ENCODE measurements at places on chromosomes 13 and 19.
A peak's percentile ranks its signal among the peaks of the same experiment; 100 is the strongest.

DNA sequence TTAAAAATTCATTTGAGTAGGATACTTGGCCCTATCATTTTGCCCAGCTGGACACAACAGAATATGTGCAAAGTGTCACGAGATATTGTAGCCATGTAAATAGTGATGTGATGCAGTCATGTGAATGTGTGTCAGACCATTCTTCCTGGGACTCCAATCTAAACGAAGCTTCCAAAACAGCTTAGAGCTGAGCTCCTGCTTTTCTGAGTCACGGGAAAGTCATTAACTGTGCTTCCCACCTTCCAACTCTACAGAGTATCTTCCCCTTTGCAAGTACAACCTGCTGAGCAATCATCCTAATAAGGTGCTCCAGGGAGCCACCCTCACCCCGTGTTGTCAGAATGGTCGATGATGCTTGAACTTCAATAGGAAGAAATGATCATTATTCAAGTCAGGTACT is 294.7 kb downstream of the MYO16 start:
- DNase-seq = no peak

DNA sequence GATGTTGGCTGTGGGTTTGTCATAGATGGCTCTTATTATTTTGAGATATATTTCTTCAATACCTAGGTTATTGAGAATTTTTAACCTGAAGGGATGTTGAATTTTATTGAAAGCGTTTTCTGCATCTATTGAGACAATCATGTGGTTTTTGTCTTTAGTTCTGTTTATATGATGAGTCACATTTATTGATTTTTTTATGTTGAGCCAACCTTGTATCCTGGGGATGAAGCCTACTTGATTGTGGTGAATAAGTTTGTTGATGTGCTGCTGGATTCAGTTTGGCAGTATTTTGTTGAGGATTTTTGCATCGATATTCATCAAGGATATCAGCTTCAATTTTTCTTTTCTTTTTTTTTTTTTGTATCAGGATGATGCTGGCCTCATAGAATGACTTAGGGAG is 29.4 kb downstream of the NBEA start:
- DNase-seq = no peak

DNA sequence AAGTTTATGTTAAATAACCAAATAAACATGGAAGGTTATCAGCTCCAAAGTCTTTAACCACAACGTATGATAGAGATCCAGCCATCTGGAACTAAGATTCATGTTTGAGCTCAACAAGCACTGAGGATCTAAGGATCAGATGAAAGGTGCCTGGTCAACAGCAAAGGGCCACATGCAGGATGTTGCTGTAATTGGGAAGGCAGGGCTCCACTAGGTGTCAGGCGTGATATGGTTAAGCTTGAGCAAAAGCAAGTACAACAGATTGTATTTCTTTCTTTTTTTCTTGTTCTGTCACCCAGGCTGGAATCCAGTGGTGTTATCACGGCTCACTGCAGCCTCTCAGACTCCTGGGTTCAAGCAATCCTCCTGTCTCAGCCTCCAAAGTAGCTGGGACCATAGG is 12.0 kb downstream of the EBPL start:
- DNase-seq = no peak

DNA sequence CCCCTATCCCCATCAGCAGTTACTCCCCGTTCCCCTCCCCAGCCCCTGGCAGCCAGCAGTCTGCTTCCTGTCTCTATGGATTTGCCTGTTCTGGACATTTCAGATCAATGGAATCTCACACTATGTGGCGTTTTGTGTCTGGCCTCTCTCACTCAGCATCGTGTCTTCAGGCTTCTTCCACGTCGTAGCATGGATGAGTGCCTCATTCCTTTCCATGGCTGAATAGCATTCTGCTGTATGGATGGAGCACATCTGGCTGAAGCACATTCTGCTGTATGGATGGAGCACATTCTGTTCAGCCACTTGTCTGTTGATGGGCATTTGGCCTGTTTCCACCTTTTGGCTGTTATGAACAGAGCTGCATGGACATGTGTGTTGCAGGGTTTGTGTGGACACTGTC is 29.5 kb downstream of the CRTC1 start:
- DNase-seq = no peak

DNA sequence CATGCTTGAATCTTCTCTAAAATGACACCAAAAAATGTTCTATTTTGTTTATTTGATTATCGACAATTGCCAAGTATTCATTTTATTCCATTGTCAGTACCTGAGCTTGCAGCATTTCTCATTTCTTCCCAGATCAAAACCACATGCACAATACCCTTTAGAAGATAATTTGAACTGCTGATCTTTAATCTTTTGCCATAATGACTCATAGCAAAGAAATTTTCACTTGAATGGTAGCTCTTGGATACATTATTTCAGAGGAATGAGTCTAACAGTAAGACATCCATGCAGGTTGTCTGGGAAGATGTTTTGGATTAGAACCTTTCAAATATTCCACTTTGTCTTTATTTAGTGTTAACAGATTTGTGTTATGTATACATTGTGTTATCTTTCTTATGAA is 42.0 kb upstream of the RXFP2 start:
- no peak for DNase-seq

DNA sequence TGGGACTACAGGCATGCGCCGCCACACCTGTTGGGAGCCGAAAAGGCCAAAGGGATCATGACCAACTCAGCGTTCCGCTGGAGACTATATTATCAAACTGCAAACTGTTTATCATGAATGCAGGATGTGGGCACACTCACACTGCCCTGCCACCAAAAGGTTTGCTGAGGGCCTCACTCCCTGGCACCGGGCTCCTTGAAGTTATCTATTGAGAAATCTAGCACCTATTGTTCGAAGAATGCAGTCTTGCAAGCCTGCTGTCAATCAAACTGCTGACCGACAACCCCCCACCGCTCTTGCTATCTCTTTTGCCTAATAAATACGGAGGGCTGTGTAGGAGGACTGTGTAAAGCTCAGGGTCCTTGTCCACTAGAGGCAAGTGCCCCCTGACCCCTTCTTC is 5.2 kb upstream of the ZNF836 start:
- DNase-seq = no peak

DNA sequence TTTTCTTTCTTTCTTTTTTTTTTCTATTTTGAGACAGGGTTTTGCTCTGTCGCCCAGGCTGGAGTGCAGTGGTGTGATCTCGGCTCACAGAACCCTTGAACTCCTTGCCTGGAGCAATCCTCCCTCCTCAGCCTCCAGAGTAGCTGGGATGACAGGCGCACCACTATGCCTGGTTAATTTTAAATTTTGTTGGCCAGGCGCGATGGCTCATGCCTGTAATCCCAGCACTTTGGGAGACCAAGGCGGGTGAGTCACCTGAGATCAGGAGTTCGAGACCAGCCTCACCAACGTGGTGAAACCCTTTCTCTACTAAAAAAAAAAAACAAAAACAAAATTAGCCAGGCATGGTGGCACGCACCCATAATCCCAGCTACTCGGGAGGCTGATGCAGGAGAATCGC is 8.7 kb upstream of the SBNO2 start:
- DNase-seq = no peak

DNA sequence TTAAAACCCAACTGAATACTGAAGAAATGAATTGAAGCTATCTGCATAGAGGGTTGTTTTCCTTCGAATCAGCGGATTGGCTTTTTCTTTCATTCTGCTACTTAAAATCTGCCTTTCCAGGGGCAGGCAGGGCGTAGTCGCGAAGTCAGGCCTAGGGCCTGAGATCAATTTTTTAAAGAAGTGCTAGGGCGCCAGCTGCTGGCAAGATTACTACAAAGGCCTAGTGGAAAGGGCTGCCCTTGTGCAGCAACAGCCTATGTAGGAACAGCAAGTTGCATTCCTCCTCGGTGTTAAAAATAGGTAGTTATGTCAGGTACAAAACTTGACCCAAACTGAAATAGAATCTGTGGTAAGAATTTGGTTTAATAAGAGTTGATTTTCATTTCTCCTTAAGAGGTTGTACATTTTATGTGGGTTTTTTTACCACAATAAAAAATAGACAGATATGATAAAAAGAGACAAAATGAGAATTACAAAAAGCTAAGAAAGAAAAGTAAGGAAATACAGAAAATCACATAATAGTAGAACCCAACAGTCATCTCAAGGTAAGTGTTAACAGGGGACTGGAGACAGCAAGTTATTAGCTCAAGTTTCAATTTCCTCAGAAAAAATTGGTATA is 9.5 kb upstream of the URAD start:
- no peak for DNase-seq

- DNase-seq = no peak
These were observed 10.7 kb downstream of the ZNF682 start for GRCh38 chr19:20028611-20029010.

DNA sequence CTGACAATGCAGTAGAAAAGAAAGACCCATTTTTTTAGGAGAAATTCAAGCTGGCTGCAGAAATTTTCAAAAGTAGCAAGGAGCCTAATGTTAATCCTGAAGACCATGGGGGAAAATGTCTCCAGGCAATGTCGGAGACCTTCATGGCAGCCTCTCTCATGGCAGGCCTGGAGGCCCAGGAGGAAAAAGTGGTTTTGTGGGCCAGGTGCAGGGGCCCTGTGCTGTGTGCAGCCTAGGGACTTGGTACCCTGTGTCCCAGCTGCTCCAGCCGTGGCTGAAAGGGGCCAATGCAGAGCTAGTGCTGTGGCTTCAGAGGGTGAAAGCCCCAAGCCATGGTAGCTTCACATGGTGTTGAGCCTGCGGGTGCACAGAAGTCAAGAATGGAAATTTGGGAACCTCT is 4.1 kb downstream of the ALG11 start:
- no peak for DNase-seq

- DNase-seq = no peak
These were observed 71.5 kb downstream of the SPATA13 start for GRCh38 chr13:24232037-24232436.

DNA sequence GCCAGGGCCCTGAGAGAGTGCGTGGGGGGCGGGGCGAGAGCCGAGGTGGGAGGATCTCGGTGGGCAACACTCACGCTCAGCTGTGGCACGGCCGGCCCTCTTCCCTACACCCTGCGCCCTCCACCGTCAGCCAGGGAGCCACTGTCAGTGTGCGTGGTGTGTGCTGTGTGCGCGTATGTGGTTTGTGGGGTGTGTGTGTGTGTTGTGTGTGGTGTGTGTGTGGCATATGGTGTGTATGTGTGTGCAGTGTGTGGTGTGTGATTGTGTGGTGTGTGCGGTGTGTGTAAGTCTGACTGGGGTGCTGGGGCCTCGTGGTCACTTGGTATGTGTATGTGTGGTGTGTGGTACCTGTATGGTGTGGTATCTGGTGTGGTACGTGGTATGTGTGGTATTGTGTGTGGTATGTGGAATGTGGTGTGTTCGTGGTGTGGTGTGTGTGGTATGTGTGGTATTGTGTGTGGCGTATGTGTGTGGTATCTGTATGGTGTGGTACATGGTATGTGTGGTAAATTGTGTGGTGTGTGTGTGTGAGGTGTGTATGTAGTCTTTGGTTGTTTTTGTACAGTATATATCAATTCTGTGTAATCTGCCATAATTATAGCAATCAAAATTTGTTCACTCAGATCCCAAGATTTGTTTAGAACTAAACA is 5.1 kb downstream of the GRK1 start:
- no peak for DNase-seq

DNA sequence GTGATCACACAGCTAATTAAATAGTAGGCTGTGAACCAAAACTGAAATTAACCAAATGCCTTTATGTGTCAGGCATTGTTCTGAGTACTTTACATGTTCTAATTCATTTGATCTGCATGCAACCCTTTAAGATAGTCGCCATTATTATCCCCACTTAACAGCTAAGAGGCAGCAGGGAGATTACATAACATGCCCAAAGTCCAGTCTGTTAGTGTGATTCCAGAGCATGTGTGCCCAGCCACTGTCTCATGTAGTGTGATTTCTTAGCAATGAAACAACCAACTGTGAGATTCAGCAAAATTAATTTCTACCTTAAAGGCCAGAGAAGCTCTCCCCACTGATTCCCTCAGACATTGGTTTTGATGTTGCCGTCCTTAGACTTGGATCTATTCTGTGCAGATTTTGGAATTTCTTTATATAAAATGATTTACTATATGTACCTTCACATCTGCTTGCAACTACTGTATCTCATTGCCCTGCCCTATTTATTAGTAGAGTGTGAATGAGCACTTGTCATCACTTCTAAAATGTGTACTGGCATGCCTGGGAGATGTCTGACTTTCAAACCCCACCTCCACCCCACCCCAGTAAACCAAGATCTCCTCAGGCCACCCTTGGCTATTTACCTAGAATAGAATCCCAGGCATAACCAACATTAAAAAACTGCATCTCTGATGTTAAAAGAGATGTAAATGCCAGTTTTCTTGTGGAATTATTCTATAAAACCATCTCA is 41.2 kb downstream of the POLR1D start:
- DNase-seq = no peak

- DNase-seq = no peak
These were observed 149.8 kb upstream of the TNFSF11 start for GRCh38 chr13:42424182-42424581.

- no peak for DNase-seq
These were observed 29.2 kb downstream of the TMTC4 start for GRCh38 chr13:100645382-100645781.

- no peak for DNase-seq
These were observed 30.2 kb downstream of the HSPH1 start for GRCh38 chr13:31131470-31131961.

- no peak for DNase-seq
These were observed 487.8 kb downstream of the DACH1 start for GRCh38 chr13:71378961-71379905.

DNA sequence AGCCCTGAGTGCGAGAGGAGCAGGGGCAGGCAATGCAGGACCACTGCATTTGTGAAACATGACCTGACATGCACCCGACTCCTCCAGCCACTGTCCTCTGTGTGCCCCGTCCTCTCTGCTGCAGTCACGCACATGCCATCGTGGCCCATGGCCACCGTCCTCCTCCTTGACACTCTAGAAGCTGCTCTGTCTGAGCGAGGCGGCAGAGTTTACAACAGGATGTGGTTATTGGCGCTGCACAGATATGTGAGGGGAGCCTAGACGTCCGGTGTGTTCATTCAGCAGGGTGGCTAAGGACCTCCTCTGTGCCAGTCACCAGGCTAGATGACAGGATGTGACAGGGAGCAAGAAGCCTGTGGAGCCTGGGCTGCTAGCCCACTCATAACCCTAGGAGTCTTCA is 277.8 kb downstream of the FOXO1 start:
- peak; percentile 71 for DNase-seq

GRCh38 chr13:59425211-59425741 is 738.5 kb downstream of the DIAPH3 start:
- no peak for DNase-seq

- no peak for DNase-seq
These were observed 40.4 kb downstream of the EDNRB start for GRCh38 chr13:77878190-77878589.

DNA sequence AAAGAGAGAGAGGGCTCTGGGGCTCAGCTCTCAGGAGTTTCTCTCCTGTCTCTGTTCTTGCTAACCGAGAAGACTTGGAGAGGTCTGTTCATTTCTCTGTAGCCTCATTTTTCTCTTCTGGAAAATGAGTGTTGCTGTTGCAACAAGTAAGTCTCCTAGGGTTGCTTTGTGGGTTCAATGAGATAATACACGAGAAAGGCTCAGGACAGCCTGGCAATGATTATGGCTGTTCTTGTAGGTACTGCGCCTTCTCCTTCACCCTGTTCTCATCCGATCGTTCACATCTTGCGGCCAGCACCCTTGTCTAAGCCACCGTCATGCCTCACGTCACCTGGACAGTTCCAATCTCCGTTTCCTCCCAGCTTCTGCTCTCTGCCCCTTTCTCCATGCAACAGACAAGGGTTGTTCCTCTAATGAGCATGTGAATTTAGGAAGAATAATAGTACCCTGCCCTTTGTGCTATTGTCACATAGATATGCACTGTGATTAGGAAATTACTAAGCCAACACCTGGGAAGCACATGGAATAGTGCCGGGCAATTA is 4.2 kb downstream of the C5AR1 start:
- DNase-seq = no peak

Measured in stimulated activated CD4-positive, alpha-beta T cell treated with anti-CD3 and anti-CD28 coated beads, Interleukin-4, amount 100 ng/mL, for 48 hours (primary cell).